ENCODE measurements at places on chromosomes 5 and 9. TPM values are rescaled to one million over a fixed set of nuclear protein-coding genes. Genes with fewer than 3 reads are reported as not detected.

- DNase-seq: no peak
Observed at GRCh38 chr5:128216860-128217531, 133.4 kb downstream of the SLC12A2 start.

DNA sequence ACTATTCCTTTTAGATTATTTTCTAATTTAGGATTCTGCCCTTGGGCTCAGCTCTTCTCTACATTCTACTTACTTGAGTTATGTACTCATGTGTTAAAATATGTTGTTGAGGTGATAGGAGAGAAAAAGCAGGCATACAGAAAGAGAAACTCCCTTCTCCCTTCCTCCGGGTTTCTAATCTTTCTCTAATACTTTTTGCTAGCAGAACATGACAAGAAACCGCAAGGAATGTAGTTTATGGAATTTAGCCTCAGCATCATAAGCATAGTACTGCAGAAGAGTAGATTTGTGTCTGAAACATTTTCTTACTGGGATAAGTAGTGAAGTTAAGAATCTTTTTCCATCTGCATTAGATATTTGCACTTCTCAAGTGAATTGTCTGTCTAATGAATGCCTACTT, 139.5 kb upstream of the CYLC2 start:
- no peak for DNase-seq

GRCh38 chr9:89638893-89639292, 34.1 kb downstream of the GADD45G start:
- DNase-seq: no peak

DNA sequence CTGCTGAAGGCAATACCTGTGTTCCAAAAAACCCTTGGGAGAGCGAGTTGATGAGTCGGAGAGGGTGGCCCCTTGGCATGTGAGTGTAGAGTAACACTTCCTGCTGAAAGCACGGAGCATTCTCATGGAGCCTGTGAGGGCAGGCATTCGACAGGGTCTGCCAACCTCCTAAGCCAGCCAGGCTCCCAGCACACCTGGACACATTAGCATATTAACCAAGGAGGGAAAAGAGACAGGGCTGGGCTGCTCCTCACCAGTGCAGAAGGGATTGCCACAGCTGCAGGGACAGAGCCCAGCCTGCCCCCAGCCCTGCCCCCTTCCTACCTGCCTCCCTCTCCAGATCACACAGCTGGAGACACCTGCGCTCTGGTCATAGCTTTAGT, 46.4 kb upstream of the SEMA4D start:
- DNase-seq: no peak

DNA sequence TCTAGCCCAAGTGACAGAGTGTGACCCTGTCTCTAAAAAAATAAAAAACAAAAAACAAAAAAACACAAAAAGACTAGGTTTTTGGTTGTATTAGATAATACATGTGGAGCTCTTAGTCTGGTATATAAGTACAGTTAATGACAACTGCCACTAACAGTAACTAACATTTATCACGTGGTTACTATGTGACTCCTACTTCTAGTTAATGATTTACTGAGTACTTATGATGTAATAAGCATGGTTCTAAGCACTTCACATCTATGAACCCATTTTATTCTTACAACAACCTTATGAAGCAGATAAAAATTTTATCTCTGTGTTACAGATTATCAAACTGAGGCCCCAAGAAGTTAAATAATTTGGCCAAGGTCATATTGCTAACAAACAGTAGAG, 6.1 kb upstream of the TMEFF1 start:
- no peak for DNase-seq

GRCh38 chr9:4366591-4367330, 66.9 kb upstream of the GLIS3 start:
- DNase-seq: peak; percentile 64

DNA sequence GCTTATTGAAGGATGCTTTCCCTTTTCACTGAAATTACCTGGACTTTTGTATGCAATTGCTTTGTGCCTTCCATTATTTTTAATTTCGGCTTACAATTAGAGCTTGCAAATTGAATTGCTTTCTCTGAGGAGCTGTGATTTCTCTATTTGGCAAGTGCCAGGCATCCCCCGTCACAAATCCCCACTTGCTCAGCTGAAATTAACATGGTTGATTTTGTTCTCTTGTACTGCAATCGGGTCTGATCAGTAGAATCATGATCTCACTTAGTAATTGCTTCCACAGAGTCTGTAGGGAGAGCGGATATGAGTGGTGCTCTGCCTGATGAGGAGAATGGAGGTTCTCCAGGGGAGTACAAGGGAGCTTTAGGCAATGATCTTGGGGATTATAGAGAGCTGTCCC, 495.5 kb upstream of the SGCD start:
- DNase-seq: no peak

GRCh38 chr9:124613849-124614248, 106.7 kb upstream of the NR5A1 start:
- no peak for DNase-seq

- DNase-seq: no peak
Observed at GRCh38 chr5:177403102-177403791, 2.8 kb upstream of the PFN3 start.

- DNase-seq: no peak
Observed at GRCh38 chr9:1052365-1053281, 2.5 kb downstream of the DMRT2 start.

GRCh38 chr5:171634511-171634910, 151.1 kb upstream of the SMIM23 start:
- no peak for DNase-seq

DNA sequence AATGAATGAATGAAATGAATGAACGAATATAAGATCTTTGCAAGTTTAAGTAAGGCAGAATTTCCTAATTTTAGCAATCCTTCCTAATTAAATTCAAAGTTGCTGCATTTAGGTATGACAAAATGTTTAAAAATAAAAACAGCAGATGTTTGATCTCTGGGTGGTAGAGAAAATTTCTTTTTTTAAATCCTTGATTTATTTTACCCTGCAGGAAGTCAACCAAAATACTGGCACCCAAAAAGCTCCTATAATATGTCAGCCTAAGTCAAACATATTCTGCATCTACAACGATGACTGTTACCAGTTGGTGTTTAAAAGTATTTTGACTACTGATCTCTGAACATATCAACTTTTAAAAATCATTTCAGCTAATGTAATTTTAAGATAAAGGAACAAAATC, 58.4 kb downstream of the TTC39B start:
- DNase-seq: no peak

DNA sequence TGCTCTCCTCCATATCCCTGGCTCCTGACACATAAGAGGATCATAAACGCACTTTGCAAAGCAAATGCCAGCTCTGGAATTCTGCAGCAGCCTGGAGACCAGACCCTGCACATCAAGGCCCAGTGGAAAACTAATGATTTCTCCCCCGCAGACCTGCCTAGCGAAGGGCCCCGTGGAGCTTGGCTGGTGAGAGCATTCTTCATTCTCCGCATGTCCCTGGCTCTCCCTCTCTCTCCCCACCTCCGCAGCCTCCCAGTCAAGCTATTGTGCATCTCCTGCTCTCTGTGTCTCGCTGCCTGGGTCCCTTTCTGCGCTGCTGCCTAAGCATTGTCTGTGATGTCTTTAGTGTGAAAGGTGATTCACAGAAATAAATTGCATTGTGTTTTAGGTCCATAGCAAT, 46.7 kb downstream of the GRIA1 start:
- DNase-seq: no peak

DNA sequence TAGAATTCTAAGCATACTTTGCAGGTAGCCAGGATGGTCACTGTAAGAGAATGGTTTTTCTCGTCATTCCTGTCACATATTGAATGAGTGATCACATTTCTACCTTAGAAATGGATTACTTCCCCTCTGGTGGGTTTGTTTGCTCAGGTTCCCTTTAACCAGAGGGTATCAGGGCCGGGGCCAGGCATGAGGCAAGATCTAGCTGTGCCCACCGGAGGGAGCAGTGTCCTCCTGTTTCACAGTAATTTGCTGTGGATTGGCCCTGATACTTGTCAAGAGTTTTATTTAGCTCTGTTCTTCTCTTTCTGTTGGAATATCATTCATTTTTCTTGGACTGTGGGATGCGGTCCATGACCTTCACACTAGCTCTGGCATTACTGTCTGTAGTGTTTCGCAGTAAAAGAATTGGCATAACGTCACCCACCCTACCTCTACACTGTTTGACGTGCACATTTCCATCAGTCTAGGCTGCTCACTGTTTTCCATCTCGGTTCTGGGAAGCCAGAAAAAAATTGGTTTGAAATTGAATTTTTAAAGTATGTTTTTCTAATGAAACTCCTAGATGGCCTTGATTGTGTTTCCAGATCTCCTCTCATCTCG, 42.4 kb upstream of the ZBED3 start:
- no peak for DNase-seq

GRCh38 chr5:37814699-37815098, 25.1 kb downstream of the GDNF start:
- DNase-seq: no peak

GRCh38 chr9:133683586-133684120, 47.5 kb downstream of the DBH start:
- DNase-seq: no peak

DNA sequence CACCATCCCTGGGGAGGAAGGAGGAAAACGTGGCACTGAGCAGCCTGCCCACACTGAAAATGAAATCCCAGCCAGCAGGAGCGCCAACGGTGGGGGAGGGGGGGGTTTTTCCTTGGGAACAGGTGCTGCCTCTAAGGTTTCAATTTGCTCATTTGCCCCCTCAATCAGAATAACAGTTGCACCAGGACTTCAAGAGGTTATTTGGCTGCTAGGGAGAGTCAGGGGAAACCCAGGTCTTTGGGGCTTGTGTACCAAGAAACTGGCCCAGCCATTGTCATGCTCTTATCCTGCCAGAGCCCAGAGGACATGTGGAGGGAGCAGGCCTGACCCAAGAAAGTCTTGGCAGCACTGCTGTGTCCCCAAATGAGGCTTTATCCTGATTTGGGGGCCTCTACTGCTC, 66.5 kb downstream of the NDFIP1 start:
- no peak for DNase-seq

GRCh38 chr5:61534481-61535267, 202.6 kb downstream of the ZSWIM6 start:
- no peak for DNase-seq

- DNase-seq: no peak
Observed at GRCh38 chr9:33943389-33943788, 105.3 kb downstream of the UBAP2 start.

DNA sequence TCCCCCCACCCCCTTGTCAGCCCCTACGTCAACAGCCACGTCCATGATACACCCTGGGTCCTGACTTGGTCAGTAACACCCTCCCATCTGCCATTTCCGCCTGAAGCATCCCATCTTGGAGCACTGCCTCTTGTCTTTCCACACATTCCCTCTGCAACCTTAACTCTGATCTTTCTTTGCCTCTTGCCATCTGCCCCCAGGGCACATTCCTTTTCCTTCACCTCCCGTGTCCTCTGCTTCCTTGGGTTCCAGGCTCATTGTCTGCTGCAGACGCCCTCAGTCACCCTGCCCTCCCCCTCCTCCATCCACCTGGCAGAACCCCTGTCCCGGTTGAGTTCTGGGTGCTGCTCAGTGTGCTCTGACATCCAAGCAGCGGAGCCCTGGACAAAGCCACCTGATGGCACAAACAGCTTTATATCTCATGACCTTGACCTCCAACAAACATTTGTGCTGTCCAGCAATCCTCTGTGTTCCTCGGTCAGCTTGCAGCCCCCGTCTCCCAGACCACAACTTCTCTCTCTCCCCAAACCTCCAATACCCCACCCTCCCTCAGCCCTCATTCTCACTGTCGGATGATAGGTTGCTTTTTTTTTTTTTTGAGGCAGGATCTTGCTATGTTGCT, 97.7 kb upstream of the IER5L start:
- DNase-seq: no peak

- no peak for DNase-seq
Observed at GRCh38 chr5:149300441-149300840, 28.8 kb downstream of the AFAP1L1 start.

- DNase-seq: no peak
Observed at GRCh38 chr9:91212596-91213243, 149.0 kb downstream of the AUH start.

- no peak for DNase-seq
Observed at GRCh38 chr5:174945853-174946252, 221.5 kb downstream of the MSX2 start.

DNA sequence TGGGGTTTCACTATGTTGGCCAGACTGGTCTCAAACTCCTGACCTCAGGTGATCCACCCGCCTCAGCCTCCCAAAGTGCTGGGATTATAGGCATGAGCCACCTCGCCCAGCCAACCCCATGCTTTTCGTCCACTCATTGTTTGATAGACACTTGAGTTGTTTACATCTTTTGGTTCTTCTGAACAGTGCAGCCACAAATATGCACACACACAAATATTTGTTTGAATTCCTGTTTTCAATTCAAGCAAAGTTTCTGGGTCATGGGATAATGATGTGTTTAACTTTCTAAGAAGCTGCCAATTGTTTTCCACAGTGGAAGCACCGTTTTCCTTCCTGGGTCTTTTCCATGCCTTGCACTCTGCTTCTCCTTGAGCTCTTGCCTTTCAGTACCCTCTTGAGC, 6.8 kb upstream of the PAEP start:
- no peak for DNase-seq

DNA sequence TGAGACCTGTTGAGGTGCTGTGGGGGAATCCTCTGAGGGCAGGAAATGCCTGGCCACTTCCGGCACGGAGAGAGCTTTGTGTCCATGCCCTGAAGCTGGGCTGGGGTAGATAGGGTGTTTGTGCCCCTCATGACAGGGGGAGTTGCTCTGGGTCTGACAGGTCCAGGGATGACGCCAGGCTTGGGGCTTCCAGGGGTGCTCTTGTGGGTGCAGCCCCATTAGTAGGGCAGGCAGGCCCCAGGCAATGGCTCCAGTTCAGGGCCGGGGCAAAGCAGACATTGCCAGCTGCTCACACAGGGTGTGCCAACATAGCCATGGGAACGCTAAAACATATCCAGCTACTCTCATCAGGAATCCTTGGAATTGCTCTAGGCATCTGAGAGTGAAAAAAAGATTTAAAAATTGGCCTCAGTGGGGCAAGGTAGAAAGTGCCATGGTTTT, 21.1 kb downstream of the PITX1 start:
- DNase-seq: no peak

GRCh38 chr9:95511952-95512708, 4.6 kb downstream of the PTCH1 start:
- DNase-seq: no peak

DNA sequence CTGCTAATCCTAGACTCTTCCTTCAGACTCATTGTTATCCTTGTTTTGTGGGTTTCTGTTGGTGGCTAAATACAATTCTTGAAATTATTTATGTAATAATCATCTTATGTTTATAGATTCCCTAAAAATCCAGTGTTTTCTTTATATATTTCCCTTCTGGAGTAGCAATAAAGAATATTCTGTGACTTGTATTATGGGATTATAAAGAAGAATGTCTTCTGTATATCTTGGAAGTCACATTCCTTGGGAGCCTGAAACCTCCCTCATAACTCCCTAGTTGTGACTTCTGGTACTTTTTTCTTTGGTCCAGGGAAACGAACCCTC, 356.1 kb downstream of the TMEM167A start:
- DNase-seq: no peak

The CA9 gene
- not detected for total RNA-seq

The SPINK7 gene
- total RNA-seq: not detected

The BRINP1 gene
- total RNA-seq: not detected

The ANXA1 gene
- 226 TPM for total RNA-seq

The TMEM8B gene
- 26.4 TPM for total RNA-seq

The LIX1 gene
- 1.2 TPM for total RNA-seq

The HRCT1 gene
- 27.0 TPM for total RNA-seq

The SEMA5A gene
- total RNA-seq: 2.1 TPM

The NMUR2 gene
- not detected for total RNA-seq

The CCDC183 gene
- 0.33 TPM for total RNA-seq

The HAND1 gene
- not detected for total RNA-seq

The HTR1A gene
- total RNA-seq: not detected

The OR1J2 gene
- not detected for total RNA-seq
